ENCODE measurements at places on chromosomes 2 and 18.

GRCh38 chr2:202121532-202122162 lies 48.6 kb downstream of the KIAA2012 start:
- no peak for DNase-seq

DNA sequence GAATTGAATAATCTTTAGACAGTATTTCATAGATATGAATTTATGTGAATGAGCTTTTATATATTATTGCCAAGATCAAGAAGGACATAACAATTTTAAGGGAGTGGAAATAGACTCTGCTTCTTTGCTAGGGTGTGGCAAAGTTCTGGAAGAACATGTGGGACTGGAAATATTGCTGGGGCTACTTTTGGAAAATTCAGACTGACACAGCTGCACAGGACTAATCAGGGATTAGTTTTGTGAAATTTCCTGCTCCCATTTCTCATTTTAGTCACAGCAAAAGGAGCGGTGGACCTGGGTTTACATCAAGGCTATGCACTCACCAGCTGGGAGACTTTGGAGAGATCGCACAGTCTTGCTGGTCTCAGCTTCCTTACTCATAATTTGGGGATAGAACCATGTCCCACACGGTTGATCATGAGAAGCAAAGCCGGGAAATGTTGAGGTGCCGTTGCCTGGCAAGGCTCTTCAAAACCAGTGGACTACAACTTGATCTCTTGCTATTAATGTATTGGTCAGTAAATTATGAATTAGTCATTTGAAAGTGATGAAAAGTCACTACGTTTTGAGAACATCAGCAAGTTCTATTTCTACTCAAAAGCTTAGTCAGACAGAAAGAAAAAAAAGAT lies 42.4 kb downstream of the IL1RL2 start:
- no peak for DNase-seq

DNA sequence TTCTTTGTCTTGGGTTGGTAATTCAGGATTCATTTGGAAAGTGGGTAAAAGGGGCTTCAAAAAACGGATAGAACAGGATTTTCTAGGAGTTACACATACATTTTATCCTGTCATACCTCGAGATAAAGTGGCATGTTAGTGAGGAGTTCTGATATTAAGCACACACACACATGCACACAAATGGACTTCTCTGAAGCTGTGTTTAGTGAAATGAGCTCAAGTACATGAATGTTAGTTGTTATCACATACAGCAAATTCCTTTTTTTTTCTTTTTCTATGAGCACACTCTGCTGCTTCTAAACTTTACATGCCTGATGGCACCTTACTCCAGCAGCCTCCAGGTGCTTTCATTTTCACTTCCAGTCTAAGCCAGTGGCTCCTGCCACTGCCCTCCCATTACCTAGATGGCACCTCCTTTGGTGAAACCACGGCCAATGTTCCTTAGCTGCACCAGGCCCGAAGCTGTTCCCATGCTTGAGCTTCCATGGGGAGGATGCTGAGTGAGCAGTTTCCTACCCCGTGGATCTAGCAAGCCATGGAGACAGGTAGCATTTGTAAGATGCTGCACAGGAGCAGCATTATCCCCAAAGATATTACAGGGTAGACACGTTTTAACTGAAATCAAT lies 49.7 kb downstream of the STAT1 start:
- DNase-seq = no peak

DNA sequence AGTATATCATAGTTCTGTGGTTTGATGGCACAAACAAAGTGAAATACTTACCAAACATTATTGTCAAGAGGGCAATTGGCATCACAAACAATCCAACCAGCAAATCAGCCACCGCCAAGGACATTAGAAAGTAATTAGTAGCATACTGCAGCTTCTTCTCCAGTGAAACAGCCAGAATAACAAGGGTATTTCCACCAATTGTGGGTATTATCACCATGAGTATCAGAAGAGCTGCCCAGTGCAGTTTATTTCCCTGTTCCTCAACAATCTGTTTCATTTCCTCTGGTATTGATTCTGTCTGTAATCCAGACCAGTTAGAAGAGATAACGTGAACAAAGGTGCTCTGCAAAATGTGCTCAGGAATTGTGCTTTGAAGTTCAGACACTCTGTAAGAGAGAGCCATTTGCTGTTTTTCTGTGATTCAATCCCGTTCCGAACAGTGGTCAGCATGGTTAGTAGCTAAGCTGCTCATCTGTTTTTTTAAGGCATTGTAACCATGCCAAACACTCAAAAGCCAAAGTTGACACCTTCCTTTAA lies 1.4 kb downstream of the HTR2B start:
- DNase-seq = no peak

DNA sequence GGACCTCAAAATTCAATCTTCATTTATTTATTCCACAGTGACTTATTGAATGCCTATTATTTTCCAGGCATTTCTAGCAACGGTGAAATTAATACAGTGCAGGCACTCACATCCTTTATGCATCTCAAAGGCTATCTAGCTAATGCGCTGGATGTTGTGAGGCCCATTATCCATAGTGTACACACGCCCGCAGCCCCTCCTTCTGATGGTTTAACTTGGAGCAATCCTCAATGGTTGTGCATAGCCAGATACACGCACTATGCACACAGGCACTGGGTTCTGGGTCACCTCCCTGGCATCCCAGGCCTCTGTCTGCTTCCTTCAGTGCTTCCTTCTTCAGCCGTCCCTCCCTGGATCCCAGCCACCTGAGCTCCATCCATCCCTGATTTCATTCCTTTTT lies 108.5 kb upstream of the BOD1L2 start:
- DNase-seq = no peak

GRCh38 chr2:83971547-83971946 lies 487.5 kb downstream of the SUCLG1 start:
- no peak for DNase-seq

DNA sequence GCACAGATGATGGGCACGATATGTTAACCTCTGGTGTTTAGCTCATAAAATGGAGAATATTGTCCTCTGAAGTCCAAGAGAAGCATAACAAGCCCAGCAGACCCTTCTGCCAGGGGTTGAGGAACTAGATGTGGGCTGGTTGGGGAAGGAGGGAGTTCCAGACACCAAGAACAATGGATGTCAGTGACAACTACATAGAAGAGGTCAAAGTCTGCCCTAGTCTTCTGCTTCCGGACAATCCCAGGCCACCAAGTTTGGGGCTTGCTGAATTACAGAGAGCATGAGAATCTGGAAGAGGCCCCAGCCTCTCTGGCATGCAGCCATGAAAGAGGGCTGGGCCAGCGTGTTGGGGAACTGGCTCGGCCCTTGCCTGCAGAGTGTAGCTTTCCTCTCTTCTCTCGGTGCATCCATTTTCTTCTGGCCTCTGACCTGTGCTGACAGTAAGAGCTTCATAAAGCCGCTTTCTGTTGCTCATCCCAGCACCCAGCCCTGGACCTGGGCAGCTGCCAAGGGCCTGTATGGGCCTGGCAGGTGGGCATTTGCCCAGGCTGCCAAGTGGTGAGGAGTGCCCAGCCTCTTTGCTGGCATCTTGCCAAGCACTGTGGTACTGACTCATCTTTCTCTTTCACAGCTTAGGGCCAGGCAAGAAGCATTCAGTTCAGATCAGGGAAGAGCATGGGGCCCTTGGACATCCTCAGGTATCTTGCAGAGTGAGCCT lies 14.6 kb upstream of the LAPTM4A start:
- DNase-seq = no peak

- DNase-seq = no peak
Measured at GRCh38 chr2:147910990-147911473, 66.2 kb downstream of the ACVR2A start.

DNA sequence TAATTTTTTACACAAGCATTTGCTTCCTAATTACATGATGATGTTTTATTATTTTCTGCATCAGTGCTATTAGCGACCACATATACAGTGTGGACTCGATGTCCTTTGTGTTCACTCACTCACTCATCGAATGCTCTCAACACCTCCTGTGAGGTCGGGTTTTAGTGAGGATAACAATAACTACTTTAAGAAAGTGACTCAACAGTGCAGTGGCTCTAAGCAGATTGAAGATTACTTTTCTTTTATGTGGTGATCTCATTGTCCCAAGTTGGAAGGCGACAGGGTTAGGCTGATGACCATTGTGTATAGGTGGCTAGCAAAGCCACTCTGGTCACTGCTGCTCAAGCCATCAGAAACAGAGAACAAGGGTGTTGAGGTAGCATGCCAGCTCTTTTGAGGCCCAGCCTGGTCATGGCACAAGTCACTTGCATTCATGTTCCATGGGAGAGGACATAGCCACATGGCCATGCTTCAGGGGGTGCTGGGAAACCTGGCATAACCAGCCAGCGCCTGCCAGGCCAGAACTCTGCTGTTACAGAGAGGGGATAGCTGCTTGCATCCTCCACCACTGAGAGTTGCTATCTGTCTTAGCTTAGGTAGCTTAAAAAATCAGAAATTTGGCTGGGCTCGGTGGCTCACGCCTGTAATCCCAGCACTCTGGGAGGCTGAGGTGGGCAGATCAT lies 60.4 kb downstream of the PDCL3 start:
- no peak for DNase-seq

DNA sequence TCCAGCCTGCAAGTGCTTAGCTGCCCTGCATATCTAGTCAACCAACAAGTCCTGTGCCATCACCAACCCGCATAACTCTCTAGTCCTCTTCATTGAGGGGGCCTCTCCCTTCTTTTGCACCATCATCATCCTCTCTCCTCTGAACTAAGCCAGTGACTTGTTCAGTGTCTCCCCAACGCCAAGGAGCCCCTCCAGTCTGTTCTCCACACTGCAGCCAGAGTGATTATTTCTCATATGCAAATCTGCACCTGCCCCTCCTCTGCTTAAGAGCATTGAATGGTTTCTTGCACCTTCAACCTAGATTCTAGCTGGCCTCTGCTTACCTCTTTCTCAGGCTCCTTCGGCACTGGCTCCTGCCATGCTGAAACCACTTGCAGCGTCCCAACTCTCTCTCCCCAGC lies 141.8 kb downstream of the FAM161A start:
- DNase-seq = no peak

- DNase-seq = no peak
Measured at GRCh38 chr2:232930059-232930400, 60.0 kb downstream of the SNORC start.

DNA sequence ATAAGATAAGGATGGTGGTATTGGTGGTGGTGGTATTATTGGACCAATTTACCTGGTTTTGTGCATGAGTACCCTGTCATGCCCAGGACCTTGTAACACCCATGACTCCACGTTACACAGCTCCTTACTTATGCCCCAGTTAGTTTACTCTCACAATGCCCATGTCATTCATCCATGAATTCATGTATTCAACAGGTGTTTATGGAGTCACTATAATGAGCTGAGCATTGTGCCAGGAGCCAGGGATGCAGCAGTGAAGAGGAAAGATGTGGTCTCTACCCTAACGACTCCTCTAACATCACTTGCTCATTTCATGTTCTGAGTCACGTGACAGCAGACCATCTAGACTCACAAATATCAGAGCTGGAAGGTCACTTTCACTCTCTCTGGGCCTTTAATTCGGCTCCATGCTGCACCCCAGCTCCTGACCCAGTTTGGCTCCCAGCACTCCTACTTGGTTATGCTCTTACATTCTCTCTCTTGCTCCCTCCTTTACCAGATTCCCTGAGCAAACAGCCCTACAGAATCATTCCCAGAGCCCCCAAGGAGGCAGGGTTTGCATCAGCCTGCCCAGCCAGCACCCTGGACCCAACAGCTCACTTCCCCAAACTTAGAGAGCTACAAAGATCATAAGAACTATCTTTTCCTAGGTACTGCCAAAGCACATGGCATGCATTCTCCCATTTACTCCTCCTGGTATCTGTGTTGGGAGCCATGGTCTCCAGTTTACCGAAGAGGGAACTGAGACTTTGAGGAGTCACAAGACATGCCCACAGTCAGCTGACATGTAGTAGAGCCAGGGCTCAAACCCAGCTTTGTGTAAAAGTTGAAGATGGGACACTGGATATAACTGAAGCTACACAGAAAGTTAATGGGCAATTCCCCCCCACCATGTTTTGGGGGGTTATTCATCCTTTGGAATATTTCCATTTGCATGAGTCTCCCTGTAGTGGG lies 449.9 kb downstream of the LRATD1 start:
- DNase-seq = no peak

- DNase-seq = no peak
Measured at GRCh38 chr2:68466778-68467076, 367 bp downstream of the FBXO48 start.

DNA sequence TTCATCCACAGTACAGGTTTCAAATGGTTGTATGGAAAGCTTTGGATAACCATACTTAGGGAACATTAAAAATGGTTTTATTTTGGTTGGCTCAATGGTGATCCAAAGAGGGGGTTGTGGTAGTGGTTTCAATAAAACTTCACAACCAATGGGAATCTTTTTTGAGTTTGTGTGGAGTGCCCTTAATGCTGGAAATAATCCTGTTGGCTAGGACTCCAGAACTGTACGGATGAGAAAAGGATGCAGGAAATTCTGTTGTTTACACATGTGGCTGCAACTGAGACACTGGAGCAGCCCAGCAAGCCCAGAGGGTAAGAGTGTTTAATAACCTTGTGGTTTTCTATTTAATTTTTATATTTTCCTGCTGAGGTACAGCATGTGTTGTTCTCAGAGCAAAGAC lies at the start of gene CCDC102B:
Gene CCDC102B (plus strand): TSS at position 210 of the 400 bp plus-strand sequence. CDS start 38,684 bp downstream, outside the sequence.
- DNase-seq = no peak

- DNase-seq = no peak
Measured at GRCh38 chr2:236805800-236806531, 236.3 kb downstream of the ACKR3 start.

Data from ovary (tissue), 10 donors.